Colonic mucosa (tissue), 4 donors: ENCODE measurements at places on chromosomes 16 and 17. TPM values are rescaled to one million over a fixed set of nuclear protein-coding genes. Genes with fewer than 3 reads are reported as not detected.

The TNP2 gene
- not detected for total RNA-seq

The PIK3R6 gene
- 0.61 TPM for total RNA-seq

The ZFPM1 gene
- 12.5 TPM for total RNA-seq

The WDR59 gene
- 46.5 TPM for total RNA-seq

The CCL13 gene
- 4.9 TPM for total RNA-seq

The MT1M gene
- 19.0 TPM for total RNA-seq

The KIF2B gene
- not detected for total RNA-seq

The HOXB7 gene
- total RNA-seq, result 25.9 TPM

The OR1A1 gene
- total RNA-seq, result not detected

The ST6GALNAC2 gene
- total RNA-seq, result 6.3 TPM

The PSME3IP1 gene
- total RNA-seq, result 80.9 TPM

The GAS2L2 gene
- total RNA-seq, result not detected

The PRAC2 gene
- total RNA-seq, result 12.9 TPM

The MMP25 gene
- total RNA-seq, result 0.44 TPM

The GNGT2 gene
- total RNA-seq, result 0.94 TPM

The SUPT6H gene
- total RNA-seq, result 47.1 TPM

The CLEC10A gene
- 9.7 TPM for total RNA-seq

The GPRC5B gene
- 8.5 TPM for total RNA-seq

The PRR35 gene
- total RNA-seq, result not detected

The KRTAP4-4 gene
- total RNA-seq, result not detected

The TBC1D3 gene
- not detected for total RNA-seq

The AATK gene
- total RNA-seq, result 13.3 TPM

The PPM1E gene
- 0.05 TPM for total RNA-seq

The IST1 gene
- total RNA-seq, result 304 TPM

The CTF1 gene
- 1.6 TPM for total RNA-seq

The HNF1B gene
- total RNA-seq, result 34.8 TPM

The NPIPA3 gene
- 2.3 TPM for total RNA-seq

The CRYM gene
- 10.4 TPM for total RNA-seq

The FOXN1 gene
- 0.32 TPM for total RNA-seq

The ZSWIM7 gene
- 17.7 TPM for total RNA-seq

The CIITA gene
- 9.6 TPM for total RNA-seq

The KCTD19 gene
- total RNA-seq, result not detected

The ATAD5 gene
- total RNA-seq, result 3.7 TPM
